ENCODE measurements at places on chromosomes 12 and 14. TPM values are rescaled to one million over a fixed set of nuclear protein-coding genes. Genes with fewer than 3 reads are reported as not detected.

- DNase-seq, result no peak
These were observed 59.0 kb downstream of the CLMN start for GRCh38 chr14:95260537-95261361.

DNA sequence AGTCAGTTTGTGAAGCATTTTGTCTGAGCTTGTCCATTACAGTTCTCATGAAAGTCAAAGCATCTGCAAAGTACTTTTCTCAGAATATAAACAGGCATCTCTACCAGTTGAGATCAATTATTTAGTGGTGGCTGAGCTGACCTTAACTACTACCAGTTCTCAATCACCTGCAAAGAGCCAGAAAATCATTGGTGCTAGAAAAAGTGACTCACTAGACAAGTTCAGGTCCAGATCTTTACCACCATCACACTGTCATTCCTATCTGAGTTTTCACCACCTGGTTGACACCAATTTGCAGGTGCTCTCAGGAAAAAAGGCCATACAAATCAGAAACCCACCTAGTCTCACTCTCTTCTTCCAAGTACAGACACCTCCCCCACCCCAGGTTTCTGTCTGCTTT lies 33.3 kb downstream of the ITPR2 start:
- no peak for DNase-seq

GRCh38 chr12:123363740-123364531 lies 711 bp downstream of the SBNO1 start:
- DNase-seq, result peak; percentile 43

Gene GPD1
- 0.40 TPM for total RNA-seq

- DNase-seq, result no peak
These were observed 320.5 kb downstream of the CACNA1C start for GRCh38 chr12:2373307-2373706.

Gene AKAP5
- 0.88 TPM for total RNA-seq

Gene RILPL1
- 1.8 TPM for total RNA-seq

DNA sequence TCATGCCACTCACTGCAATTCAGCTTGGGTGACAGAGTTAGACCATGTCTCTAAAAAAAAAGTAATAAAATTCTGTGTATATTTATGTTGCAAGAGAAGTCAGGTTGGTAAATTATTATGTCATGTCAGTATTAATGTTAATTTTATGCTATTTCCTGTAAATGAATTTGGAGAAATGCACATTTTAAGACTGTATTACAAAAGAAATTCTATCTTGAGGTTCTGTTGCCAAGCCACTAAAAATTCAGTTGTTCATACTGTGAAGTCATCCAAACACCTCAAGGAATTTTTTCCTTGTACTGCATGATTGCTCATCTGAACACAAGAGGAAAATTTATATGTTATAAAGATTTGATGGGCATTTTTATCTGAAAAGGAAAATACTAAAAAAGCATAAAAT lies 23.3 kb upstream of the HMGA2 start:
- no peak for DNase-seq

DNA sequence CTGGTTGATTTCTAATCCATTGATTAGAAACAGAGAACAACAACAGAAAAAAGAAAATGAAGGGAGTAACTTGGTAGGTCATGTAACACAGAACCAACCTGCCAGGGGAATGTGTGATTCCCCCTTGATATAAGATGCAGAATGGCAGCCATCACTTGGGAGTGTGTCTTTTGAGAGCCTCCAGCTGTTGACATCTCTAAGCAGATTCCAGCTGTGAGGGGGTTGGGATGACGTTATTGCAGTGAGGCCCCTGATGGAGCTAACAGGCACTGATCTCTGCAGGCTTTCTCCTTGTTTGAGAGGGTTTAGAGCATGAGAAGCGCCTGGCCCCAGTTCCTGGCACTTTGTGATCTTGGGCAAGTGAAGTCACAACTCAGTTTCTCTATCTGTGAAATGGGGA lies 124.9 kb downstream of the PELI2 start:
- DNase-seq, result no peak

DNA sequence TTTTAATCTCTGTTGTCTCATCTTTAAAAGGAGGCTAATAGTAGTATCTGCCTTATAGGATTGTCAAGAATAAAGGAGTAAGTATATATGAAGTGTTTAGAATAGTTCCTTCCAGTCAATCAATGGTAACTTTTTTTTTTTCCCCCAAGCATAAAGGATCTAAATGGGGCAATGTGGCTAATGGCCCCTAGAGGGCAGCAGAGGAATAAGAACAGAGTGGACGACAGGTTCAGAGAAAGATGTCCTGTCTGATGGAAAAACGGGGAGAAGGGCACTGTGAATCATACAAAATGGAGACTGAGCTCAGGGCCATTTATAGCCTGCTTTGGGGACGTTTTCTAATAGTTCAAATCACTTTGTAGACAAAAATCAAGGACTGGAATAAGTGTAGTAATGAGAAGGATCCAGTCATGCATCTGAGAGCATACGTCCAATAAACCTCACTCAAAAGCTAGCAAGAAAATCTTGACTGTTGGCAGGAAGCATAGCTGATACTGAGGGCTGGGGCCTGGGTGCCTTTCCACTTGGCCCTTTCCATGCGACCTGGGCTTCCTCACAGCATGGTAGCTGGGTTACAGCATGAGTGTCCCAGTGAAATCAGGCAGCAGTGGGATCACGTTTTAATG lies 51.3 kb downstream of the IFNG-AS1 start:
- peak; percentile 70 for DNase-seq

GRCh38 chr12:68097386-68097785 lies 62.2 kb downstream of the IFNG start:
- no peak for DNase-seq

GRCh38 chr12:124506145-124506831 lies 61.1 kb downstream of the NCOR2 start:
- DNase-seq, result no peak

DNA sequence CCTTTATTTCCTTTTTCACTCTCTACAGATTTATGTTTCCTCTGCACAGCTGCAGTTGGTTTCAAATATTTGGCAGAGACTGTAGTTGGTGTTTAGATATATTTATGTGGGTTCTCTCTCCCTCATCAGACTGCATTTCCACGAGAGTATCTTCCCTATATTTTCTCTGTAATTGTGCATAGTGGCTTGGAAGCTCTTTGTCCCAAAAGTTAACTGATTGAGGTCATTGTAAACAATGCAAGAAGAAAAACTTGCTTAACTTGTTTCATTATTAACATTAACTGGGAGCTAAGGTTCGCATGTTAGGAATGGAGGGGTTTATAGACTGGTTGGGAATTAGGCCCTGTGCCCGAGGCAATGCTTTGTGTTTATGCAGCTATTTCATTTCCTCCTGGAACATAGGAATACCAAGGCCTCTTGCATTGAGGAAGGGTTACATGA lies 216.9 kb upstream of the HMGA2 start:
- no peak for DNase-seq

- no peak for DNase-seq
These were observed 12.8 kb upstream of the BEGAIN start for GRCh38 chr14:100599981-100600380.

Gene SERPINA9
- not detected for total RNA-seq

Gene TAS2R7
- total RNA-seq, result not detected

DNA sequence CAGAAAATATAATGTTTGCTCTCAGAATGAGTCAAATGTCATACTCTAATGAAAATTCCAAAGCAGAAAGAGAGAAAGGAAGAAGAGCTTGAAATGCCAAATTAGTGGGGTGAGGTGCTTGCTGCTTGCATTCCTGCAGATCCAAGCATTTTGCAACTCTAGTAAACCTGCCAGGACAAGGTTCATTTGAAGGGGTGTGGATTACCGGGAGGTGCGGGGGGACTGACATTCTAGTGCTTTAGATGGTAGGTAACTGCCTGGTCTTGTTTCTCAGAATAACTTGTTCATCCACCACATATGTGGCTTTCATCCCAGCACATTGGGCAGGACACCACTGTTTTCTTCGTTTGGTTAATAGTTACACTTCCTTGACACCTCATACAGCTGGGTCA lies 144.4 kb downstream of the AKAP6 start:
- DNase-seq, result no peak

DNA sequence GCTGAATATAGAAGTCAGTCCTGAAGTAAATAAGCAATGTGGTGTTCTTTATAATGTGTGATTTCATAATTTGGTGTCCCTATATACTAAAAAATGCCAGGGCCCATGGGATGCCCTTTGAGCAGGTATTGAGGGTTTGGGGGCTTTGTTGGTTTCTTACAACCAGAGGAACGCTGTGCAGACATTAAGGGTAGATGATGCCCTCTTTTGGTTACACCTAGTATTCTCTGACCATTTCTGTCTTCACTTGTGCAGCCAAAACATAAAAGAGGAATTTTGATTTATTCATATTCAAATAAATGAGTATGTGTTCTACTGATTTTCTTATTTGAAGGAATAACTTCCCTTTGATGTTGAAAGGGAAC lies 3.0 kb downstream of the LGR5 start:
- DNase-seq, result no peak

Gene DTX1
- total RNA-seq, result not detected

DNA sequence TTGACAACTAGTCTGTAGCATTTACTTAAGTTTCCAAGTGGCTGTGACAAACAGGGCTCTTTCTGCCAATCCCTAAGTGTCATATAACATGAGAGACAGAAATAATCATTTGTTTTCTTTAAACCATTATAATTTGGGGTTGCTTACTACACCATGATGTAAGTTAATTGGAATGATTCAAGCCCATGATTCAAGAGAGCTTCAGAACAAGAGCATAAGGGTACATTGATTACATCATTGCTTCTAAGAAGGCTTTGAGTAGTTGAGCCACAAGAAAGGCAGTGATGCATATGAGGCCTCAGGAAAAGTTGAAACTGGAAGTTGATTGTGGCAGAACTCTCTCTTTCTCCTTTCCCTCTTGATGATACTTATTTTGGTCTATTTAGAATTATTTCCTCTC lies 444.0 kb downstream of the CCER1 start:
- no peak for DNase-seq

- DNase-seq, result no peak
These were observed 396.5 kb downstream of the RAD51B start for GRCh38 chr14:68216079-68216478.

Gene SLC6A15
- total RNA-seq, result not detected

Gene PTPRO
- 2.5 TPM for total RNA-seq

Gene NPAS3
- total RNA-seq, result not detected

Gene KRT8
- 0.33 TPM for total RNA-seq

DNA sequence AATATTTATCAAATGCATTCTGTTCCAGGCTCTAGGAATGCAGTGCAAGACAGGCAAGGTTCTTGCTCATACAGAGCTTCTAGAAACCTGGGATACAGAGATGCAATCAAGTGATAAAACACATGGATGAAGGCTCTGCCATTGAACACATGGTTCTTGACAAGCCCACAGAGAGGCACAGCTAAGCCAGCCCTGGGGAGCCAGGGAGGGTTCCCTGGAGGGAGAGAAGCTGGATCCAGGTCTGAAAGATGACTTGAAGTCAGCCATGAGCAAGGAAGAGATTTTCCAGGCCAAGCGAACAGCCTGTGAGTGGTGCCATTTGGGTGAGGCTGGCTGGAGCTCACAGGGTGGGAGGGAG lies 66.2 kb downstream of the IRF2BPL start:
- DNase-seq, result no peak
